ENCODE measurements at places on chromosomes 5 and 9.

DNA sequence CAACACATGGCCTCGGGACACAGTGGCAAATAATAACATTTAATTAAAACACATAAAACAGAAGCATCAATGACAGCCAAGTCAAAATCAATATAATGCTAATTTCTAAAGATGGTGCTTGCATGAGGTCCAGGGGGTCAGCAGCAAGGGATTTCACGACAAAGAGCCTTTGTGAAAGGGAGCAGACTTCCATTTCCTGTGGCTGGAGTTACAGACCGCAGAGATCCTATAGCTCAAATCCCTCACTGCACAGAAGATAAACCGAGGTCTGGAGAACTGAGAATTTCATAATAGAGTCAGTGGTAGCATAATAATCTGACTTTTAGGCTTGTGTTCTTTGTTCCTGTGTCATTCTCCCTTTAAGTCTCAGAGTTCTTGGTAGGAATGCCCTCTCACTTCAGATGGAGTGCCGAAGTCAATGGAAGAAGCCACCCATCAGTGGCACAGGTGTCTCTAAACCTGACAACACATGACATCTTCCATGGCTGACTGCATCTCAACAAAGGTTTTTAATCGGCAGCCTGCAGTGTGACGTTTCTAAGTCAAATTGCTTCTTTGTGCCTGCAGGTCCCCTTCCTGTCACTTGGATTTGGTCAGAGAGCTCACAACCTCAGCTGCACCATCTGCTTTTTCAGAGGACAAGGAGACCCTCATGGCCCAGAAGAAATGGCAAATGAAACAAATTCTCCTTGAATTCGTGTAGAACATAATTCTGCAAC, 67.4 kb downstream of the CARTPT start:
- DNase-seq: no peak

- DNase-seq: no peak
Measured at GRCh38 chr5:88761269-88761850, 121.6 kb downstream of the MEF2C start.

DNA sequence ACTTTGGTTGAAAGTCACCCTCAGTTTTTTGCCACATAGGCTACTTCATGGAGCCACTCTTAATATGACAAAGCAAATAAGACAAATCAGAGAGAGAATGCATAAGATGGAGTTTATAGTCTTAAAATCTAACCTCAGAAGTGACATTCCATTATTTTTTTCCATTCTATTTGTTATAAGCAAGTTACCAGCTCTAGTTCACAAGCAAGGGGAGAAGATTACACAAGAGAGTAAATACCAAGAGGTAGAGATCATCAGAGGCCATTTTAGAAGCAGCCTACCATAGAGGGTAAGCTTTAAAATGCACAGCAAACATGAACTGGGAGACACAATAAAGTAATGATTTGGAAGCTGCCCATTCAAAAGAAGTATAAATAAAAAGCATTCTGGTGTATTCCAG, 651.3 kb upstream of the MEF2C start:
- DNase-seq: no peak

DNA sequence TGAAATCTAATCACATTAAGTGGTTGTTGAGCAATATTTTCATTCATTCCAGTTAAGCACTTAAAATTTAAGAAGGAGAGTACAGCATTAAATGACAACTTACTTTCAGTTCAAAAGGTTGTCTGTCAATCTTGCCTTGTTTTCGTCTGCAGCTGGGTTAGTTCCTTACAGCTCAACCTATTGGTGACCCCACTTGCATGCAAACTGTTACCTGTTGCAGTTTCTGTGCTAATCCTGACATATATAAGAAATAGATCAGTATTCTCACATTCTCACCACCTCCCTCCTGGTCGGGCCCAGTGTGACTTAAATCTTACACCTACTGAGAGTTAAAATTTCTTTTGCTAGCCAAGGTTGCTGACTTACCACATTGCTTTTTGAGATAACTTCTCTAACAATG, 191.8 kb upstream of the SMC2 start:
- DNase-seq: no peak

DNA sequence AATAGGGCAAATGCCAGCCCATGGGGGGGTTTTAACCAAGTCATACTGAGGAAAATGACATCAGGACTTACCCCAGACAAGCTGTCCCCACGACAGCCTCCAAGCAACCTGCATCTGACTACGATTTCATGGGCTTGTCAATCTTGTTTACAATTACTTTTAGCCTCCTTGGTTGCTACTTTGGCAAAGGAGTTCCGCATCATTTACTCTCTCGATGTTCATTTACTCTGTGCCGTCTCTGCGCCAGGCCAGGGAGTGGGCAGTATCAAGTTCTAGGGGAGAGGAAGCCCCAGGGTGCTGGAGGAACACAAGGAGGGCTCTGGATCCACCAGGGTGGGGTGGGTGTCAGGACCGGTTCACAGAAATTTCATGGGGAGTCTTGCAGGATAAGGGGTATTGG, 23.9 kb downstream of the PTPN3 start:
- DNase-seq: no peak

- DNase-seq: no peak
Measured at GRCh38 chr5:120465436-120465961, 1.4 kb downstream of the PRR16 start.

DNA sequence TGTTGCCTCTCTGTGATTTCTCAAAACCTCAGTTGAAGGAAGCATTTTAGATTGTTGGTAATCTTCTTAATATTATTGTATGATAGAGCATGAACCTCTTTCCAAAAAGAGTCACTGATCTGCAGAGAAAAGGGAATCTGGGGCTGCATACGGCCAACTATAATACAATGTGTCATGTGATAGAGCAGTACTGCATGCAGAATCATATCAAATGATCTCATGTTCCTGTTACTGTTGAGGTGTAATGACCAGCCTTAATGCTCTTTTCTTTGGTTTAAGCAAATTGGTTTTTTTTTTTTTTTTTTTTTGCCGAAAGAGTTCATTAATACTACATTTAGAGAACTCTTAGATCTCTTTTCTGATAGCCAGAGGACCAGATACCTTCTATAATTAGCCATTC, 12.9 kb upstream of the MSMP start:
- DNase-seq: no peak

GRCh38 chr5:82246960-82247574, 31.1 kb downstream of the RPS23 start:
- DNase-seq: no peak

DNA sequence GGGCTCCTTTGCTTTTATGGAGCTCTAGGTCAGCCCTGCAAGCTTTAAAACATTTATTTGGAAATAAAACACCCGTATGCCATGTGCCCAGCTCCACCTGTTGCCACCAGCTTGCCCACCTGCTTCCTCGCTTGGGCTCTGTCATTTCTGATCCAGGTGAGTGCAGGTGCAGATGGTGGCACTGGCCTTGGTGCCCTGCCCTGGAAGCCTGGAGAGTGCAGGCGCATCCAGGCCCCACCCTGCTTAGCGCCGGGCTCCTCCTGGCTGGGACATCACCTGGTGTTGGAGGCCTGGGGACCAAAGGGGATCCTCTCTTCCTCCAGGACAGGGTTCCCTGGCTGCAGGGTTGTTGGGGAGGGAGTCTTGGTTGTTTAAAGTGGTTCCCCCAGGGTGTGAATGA, 35.8 kb downstream of the WNK2 start:
- DNase-seq: no peak

- DNase-seq: no peak
Measured at GRCh38 chr9:122248448-122248865, 16.2 kb downstream of the RBM18 start.

GRCh38 chr5:94705427-94705826, 87.0 kb downstream of the SLF1 start:
- DNase-seq: no peak

DNA sequence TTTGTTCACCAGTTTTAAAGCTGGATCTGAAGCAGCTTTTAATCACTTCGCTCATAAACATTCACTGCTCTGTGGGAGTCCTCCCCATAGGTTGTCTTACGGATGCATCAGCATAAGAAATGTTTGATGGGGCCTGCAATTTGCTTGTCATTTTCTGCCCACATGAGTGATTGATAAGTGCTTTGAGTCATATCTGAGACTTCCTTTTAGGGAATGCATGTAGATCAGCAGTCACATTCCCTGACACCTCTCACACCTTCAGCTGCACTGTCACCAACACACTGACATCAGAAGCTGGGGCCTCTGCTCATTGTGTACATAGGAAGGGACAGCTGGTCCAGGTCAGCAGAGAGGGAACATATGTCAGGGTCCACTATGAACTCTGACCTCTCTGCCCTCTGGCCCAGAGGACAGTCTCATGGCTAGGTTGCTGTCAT, 84.1 kb upstream of the SPATA31D4 start:
- no peak for DNase-seq

GRCh38 chr5:59543821-59544442, 349.6 kb downstream of the PDE4D start:
- no peak for DNase-seq

- DNase-seq: no peak
Measured at GRCh38 chr5:94700592-94700991, 82.1 kb downstream of the SLF1 start.

DNA sequence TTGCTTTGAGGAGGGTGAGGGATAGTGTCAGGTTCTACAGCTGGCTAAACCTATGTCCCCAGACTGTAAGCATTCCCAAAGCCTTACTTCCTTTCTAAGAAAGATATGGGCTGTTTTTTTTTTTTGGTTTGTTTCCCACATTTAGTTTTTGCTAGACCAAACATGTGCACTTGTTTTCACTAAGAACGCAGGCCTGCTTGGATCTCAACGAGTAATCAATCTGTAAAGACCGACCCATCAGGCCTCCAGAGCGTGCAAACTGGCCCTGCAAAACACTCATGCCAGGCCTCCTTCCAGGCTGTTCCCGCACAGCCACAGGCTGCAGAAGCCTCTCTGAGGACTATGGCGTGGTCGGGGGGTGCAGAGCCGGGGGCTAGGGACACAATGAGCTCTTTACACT, 304.8 kb upstream of the PANK3 start:
- no peak for DNase-seq

GRCh38 chr5:31581498-31582099, 49.5 kb downstream of the C5orf22 start:
- DNase-seq: peak; percentile 13

DNA sequence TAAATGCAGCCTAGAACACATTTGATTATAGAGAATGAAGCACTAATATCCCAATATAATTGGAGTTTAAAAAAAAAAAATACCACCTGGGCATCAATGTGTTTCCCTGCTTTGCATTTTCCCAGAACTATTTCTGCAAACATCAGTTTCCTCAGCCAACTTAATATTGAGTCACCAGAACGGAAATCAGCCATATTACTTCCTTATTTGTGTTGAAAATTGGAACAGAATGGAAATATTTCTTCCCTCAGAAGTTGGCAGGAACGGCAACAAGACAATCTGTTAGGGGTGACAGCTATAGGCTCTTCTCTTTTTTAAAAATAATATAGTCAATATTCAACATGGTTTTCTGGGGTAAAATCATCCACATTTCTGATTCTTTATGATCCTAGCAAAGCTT, 4.0 kb downstream of the MFAP3 start:
- no peak for DNase-seq

GRCh38 chr9:109342878-109343277, 22.0 kb upstream of the EPB41L4B start:
- DNase-seq: no peak

DNA sequence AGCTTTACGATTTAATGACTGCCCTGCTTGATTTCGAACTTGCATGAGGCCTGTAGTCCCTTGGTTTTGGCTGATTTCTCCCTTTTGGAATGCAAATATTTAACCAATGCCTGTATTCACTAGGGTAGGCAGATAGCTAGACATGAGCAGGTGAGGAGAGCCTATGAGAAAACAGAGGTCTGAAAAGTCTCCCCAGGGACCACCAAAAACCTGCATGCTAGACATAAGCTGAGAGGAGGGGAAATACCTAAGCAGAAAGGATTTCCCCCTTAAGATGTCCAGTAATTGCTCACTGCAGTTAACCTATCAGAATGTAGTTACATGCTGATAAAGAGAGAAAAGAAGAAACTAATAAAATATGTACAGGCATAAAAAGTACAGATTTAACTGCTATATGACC, 667.4 kb upstream of the SEMA6A start:
- DNase-seq: no peak

- DNase-seq: no peak
Measured at GRCh38 chr9:33139421-33140228, 27.5 kb downstream of the B4GALT1 start.

- DNase-seq: no peak
Measured at GRCh38 chr5:13325765-13326164, 618.7 kb downstream of the DNAH5 start.

DNA sequence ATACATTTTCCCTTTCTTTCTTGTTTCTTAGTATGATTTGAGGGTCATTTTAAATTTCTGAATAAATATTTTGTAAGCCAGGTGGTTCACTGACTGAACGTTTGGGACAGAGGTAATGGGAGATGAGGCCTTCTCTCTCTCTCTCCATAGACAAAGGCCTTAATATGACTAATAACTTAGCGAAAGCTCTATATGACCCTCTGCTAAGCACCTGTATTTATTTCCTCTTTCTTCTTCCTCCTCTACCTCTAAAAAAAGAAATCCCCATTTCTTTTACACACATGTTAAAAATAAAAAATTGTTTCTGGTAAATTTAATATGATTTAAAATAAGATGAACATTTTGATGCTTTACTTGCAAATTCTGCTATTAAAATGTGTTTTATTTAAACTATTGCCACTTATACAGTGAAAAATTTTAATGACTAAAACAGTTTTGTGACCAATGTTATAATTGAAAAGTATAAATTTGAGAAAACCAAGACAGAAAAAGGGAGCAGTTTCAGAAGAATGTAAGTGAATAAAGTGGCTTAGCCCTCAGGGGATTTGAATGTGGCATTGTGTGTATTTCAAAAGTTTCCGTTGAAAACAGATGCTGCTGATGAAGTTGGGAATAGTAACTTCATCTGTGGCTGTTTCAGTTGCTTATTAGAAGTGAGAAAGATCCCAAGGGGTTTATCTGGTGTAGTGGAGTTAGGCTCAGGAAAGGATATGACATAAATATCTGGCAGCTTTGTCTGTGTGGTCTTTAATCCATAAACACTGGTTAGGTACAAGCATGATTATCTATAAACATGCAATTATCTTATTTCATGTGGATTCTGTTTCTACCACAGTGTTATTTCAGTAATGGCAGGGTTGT, 128.6 kb upstream of the GRHPR start:
- DNase-seq: no peak

- no peak for DNase-seq
Measured at GRCh38 chr5:150596826-150597225, 43.6 kb upstream of the SYNPO start.

- no peak for DNase-seq
Measured at GRCh38 chr5:98424681-98425450, 348.6 kb upstream of the RGMB start.

DNA sequence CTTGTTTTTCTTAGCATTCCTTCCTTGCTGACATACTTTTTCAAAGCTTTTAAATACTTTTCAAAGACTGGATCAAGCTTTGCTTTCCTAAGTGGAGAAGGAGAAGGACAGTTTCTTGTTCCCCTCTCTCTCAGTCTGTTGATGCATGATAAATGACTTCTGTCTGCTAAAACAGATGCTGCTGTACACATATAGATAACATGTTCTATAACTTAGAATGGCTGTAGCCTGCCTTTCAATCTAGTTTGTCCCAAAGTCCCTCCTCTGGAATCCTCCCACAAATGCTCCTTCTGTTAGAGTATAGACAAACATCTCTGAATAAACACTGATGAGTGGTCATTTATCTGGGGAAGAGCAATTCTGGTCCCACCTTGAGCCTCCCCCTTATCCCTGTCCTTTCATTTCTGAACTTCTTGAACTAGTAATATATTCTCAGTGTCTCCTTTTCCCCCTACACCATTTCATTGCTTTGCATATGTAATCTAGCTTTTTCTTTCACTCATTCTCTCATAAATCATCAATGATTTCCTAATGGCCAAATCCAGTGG, 5.4 kb upstream of the HEMGN start:
- no peak for DNase-seq

All from activated T-cell treated with anti-CD3 and anti-CD28 coated beads, Interleukin-2, amount 50 U/mL, for 72 hours (primary cell).